ENCODE measurements at places on chromosomes 2 and 18.

DNA sequence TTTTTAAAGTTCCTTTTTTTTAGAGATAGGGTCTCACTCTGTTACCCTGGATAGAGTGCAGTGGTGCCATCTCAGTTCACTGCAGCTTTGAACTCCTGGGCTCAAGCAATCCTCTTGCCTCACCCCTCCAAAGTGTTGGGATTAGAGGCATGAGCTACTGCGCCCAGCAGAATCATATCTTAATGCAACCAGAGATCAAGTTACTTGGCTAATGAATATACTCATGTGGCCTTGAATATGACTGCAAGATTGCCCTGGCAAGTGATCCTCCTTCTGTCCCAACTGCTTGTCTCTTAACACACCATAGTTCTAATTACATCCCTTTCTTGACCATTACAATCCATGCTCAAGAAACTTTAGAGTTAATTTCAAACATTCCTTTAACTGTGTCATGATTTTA is 133.5 kb downstream of the SRBD1 start:
- DNase-seq: no peak

DNA sequence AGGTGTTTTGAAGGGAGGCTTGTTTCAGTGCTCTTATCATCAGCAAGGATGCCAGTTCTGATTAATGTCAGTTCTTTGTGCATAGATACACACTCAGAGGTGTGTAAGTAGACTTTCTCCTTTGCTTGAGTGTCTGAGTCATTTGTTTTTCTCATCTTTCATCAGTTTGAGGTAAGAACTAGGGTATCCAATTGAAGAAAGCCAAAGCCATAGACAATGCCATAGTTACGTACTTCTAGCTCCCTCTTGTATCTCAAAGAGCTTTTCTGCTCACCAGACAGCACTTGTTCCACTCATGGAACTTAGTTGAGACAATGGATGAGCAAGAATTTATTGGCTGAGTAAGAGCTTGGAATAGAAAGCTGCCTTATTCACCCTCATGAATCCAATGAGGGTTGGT is 520.1 kb downstream of the PIK3C3 start:
- no peak for DNase-seq

- DNase-seq: no peak
These were observed 331.0 kb downstream of the CDH2 start for GRCh38 chr18:27845897-27846296.

GRCh38 chr2:197280015-197280702 is 30.4 kb downstream of the ANKRD44 start:
- DNase-seq: no peak

- no peak for DNase-seq
These were observed 17.7 kb upstream of the HNRNPLL start for GRCh38 chr2:38620282-38620977.

GRCh38 chr2:134839649-134840048 is 1.2 kb downstream of the ACMSD start:
- DNase-seq: peak; percentile 12

GRCh38 chr2:186518945-186519344 is 32.9 kb downstream of the ZC3H15 start:
- DNase-seq: no peak

GRCh38 chr2:21052044-21052443 is 8.2 kb upstream of the APOB start:
- peak; percentile 58 for DNase-seq

DNA sequence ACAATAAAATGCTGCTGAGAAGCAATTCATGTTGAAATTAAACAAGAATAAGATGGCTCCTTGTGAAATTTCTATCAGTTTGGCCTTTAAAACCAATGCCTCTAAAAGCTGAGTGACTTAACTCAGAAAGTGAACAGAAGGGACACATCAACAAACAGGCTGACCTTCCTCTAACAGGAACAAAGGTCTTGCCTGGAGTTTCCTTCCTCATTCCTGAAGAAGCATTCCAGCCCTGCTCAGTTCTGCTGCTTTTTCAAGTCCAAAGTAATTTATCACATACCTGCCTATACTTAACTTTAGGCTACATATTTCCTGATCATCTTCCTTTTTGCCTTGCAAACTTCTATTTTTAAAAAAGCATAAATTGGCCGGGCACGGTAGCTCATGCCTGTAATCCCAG is 14.1 kb downstream of the PTRHD1 start:
- no peak for DNase-seq

DNA sequence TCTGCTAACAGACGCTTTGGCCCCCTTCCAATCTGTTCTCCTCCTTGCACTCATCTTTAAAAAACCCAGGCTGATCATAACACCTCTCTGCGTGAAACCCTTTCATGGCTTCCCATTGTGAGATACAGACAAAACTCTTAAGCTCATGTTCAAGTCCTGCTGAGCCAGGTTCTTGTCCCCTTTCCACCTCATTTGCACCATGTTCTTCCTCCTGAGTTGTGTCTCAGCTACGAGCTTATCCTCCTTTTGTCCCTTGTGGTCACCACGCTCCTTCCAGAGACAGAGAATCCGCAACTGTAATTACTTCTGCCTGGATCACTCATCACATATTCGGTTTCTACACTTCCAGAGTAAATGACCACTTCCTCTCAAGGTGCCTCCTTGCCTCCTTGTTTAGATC is 238.8 kb downstream of the ACTR3 start:
- no peak for DNase-seq

DNA sequence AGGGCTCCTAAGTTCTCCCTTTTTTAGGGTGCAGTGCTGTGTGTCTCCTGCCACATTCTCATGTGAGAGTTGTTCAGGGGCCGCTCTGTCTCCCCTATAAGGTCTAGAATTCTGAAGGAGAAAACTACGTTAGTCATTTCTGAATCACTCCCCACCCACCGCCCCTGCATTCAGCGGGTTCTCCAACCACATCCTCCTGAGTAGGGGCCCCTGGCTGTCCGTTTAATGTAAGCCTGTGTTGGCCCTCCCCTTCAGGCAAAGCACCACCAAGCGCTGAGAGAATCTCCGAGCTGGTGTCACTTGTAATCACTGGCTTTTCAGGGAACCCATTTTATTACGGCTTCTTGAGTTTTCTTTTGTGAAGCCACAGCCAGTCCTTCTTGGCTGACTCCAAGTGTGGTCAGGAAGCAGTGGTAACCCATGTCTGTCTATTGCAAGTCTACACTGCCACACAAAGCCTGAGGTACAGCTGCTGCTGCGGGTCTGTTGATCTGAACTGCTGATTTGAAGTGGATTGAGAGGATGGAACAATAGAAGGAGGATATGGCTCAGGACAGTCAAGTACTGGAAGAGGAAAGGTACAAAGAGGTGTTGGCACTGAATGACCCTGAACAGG is 16.9 kb downstream of the LCT start:
- no peak for DNase-seq

GRCh38 chr2:239195992-239196391 is 204.8 kb downstream of the HDAC4 start:
- DNase-seq: no peak

- DNase-seq: no peak
These were observed 108.1 kb downstream of the AQP4 start for GRCh38 chr18:26757263-26758019.

- no peak for DNase-seq
These were observed 11.6 kb upstream of the TUBB6 start for GRCh38 chr18:12296457-12296856.

GRCh38 chr2:184520441-184520840 is 77.9 kb upstream of the ZNF804A start:
- DNase-seq: no peak

DNA sequence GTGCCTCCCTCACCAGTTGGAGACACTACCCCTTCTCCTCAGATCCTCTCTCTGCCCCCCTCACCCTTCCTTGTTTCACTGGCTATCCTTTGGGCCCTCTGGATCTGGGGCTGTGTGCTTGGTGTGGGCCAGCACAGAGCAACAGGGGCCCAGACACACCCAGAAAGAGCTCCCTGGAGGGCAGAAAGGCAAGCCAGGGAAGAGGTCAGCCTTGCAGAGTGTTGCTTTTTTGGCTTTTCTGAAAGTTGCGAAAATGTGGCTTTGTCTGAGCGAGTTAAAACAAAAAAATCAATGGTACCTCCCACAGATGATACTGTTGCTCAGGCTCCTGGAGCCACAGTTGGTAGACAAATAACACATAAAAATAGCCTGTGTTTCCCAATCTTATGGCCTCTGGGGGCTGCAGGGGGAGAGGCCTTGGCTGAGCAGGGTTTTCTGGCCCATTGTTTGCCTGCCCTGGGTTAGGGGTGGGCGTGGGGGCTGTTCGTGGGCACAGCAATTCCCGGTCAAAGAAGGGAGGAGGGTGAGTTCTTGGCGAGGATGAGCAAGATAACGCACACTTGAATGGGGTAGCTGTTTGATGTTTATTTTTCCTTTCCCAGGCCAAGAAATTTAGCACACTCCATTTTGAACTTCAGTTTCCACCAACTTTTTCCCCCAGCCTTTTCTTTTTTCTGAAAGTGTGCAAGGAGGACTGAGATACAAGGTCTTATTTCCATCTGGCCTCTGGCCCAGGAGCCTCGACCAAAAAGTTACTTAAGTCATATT is 167.0 kb upstream of the HAAO start:
- DNase-seq: peak; percentile 53

DNA sequence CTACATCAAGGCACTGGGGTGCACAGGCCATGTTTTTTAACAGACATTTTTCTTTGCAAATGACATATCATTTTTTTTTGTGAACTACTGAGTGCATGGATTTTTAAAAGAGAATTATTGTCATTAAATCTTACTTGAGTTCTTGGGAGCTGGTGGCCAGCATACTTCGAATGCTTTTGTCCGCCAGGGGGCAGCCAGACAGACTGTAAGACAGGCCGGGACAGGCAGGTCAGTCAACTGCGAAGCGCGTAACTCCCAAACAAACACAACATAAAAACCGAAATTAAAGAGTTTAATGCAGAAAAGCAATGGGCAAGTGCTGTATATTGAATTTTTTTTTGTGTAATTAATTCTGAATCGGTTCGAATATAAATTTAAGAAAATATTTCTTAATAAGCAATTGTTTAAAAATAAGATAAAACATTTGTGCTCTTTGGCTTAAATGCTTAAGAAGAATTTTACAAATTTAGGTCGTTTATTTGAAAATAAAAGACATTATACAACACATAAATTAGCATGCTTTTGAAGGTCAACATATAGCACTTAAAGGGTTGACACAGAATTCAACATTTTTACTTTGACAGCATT is 142.2 kb upstream of the PXDN start:
- peak; percentile 61 for DNase-seq

DNA sequence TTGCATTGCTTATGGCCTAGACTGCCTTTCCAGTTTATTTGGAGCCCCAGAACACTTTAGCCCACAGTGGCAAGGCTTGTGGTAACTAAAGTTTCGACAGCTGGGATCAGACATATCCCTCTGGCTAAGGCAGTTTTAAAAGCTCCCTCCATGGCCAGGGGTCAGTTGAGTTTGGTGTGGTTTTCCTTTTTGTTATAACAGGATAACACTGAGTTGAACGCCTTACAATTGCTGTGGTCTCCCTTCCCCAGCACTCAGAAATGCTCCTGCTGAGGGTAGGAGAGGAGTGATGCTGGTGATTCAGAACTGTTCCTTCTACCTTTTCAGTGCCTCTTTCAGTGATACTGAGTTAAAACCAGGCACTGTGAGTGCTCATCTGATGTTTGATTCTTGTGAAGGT is 182.6 kb downstream of the GULP1 start:
- no peak for DNase-seq

- no peak for DNase-seq
These were observed 686.3 kb upstream of the SETBP1 start for GRCh38 chr18:43994381-43994780.

GRCh38 chr2:19776941-19777514 is 124.8 kb downstream of the TTC32 start:
- no peak for DNase-seq
